ENCODE measurements at places on chromosomes 3 and 15.

DNA sequence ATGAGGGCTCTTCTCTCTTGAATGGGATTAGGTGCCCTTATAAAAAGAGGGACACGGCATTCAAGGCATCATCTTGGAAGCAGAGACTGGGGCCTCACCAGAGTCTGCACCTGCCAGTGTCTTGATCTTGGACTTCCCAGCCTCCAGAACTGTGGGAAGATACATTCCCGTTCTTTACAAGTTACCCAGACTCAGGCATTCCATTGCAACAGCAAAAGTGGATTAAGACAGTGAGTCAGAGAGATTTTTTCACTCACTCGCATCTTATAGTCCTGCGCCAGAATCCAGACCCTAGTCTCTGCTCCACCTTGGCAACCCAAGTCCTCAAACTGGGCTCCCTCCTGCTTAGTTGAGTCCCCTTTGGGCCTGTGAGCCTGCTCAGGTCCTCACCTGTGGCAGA lies 2.7 kb downstream of the LCTL start:
- no peak for DNase-seq

- DNase-seq, result no peak
These were observed 32.7 kb upstream of the OSTN start for GRCh38 chr3:191166368-191166767.

GRCh38 chr15:31869686-31870307 lies 160.5 kb upstream of the CHRNA7 start:
- DNase-seq, result no peak

- peak; percentile 54 for DNase-seq
These were observed 17.5 kb downstream of the FAM240A start for GRCh38 chr3:46629551-46630517.

DNA sequence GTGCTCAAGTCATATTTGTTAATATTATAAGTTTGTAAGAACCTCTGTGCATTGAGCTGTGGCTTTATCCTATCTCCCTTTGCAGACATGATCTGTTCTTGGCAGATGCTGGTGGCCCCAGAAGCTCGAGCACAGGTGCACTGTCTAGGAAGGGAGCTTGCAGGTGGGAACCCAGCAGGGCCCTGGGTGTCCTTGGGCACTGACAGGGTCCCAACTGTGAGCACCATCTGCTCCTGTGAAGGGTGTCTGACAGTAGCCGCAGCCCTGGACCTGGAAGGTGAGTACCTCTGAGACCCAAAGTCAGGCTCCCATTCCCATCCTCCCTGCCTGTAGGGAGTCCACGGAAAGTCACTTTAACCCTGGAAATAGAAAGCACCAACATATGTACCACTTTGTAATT lies 2.4 kb upstream of the REC114 start:
- no peak for DNase-seq

Data from Kasumi-1 (cell line).